Motor neuron (in vitro differentiated cells): ENCODE measurements at places on chromosomes 3 and 15.
A peak's percentile ranks its signal among the peaks of the same experiment; 100 is the strongest.

DNA sequence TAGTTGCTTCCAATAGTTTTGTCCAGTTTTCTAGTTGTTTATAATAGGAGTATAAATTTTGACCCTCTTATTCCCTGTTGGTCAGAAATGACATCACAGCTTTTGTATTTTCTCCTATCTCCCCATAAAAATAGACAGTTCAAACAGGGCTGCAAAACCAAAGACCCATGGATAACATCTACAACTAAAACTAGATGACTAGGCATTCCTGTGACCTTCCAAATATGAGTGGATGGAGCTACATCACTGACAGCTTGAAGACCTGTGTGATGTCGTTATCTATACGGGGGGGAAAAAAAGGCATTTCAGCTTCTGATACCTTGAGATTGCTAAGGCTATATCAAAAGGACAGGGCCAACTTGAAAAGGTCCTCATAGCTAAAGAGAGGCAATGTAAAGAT, 84.6 kb downstream of the REC114 start:
- ATAC-seq: no peak

- peak; percentile 61 for ATAC-seq
Observed at GRCh38 chr3:141454906-141455602, 31.8 kb upstream of the RASA2 start.

GRCh38 chr3:184345317-184346144, 8.1 kb downstream of the FAM131A start:
- ATAC-seq: peak; percentile 93

- peak; percentile 17 for ATAC-seq
Observed at GRCh38 chr15:91912336-91912735, 58.8 kb downstream of the SLCO3A1 start.

GRCh38 chr3:187044867-187045552, 94.3 kb downstream of the RPL39L start:
- ATAC-seq: no peak

DNA sequence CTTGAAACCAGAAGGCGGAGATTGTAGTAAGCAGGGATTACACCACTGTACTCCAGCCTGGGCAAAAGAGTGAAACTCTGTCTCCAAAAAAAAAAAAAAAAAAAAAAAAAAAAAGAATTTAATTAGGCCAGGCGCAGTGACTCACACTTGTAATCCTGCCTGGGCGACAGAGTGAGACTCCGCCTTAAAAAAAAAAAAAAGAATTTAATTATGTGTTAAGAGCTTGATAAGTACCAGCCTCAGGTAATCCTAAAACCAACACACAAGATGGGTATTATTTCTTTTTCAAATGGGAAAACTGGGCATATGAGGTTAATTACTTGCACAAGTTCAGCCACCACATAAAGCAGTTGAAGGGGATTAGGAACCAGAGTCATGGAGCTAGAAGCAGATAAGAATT, 49.0 kb downstream of the PBRM1 start:
- ATAC-seq: no peak

- ATAC-seq: peak; percentile 81
Observed at GRCh38 chr3:62965311-62965710, 90.1 kb upstream of the CADPS start.

- no peak for ATAC-seq
Observed at GRCh38 chr3:13332158-13332557, 88.0 kb downstream of the NUP210 start.

DNA sequence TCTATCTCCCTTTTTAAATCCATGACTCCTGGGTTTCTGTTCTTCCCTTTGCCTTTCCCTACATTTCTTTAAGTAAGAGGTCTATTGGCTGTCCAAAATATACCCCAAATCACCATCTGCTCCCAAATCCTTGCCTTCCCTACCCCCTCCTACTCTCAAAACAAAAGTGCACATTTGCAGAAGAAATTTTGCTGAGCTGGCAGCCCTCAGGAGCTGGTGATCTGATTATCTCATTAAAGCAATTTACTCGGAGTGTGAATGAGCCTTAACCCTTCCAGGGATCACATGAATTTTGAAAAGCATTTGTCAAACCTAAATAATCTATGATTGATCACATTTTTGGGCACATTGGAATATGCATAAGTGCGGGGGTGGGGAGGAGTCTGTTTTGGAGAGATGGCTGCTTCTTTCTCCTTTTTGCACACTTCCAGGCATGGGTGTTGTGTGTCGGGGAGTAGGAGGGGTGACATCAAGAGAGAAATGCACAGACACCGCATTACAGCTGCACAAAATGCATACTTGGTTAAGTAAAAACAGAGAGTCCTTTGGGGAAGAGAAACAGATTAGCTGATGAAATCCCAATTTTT, 892.6 kb downstream of the TUSC7 start:
- ATAC-seq: peak; percentile 66

- ATAC-seq: no peak
Observed at GRCh38 chr3:194404365-194405140, 5.5 kb upstream of the GP5 start.

GRCh38 chr15:38758043-38758442, 193.4 kb upstream of the RASGRP1 start:
- no peak for ATAC-seq

DNA sequence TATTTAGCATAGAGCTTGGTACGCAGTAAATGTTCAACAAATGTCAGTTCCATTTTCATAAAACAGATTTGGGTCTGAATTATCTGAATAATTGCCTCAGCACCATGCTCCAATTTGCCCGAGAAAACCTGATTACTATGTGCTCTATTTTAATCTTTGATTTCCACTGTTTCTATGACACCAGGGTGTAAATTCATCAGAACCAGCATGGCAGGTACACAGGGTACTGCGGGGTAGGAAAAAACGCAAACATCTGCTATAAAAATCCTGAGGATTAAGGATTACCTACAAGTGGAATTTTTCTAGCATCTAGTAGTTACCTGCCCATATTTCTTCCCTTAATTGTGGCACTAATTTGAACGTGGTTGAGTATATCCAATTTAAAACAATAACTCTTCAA, 70.3 kb downstream of the RAD18 start:
- ATAC-seq: no peak

DNA sequence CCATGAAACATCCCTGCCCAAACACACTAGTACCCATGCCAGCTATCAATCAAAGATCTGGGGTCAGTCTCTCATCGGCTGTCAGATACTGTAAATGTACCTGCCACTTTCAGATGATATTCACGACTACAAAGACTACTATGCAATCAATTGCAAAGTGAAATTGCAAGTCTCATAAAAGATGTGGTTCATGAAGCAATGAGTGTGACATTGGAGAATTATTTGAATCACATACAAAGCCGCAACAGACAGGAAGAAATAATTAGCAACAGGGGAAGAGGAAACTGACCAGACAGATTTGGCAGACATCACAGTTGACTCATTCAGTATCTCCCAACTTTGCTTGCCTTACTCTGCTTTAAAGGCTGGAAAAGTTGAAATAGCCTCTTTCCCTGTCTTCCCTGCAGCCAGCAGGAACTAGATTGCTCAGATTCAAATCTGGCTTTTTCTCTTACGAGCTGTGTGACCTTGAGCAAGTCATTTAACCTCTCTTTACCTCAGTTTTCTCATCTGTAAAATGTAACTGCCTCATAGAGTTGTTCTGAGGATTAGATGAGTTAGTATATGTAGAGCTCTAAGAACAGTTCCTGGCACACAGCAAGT, 95.7 kb upstream of the C3orf80 start:
- ATAC-seq: no peak
